ENCODE measurements at places on chromosomes 11 and 22. TPM values are rescaled to one million over a fixed set of nuclear protein-coding genes. Genes with fewer than 3 reads are reported as not detected.

Gene LTO1
- 23.2 TPM for total RNA-seq

Gene KCNK4
- total RNA-seq: under 0.01 TPM

Gene SMTNL1
- total RNA-seq: not detected

Gene MRPL23
- 206 TPM for total RNA-seq

Gene MMP1
- total RNA-seq: not detected

Gene CYP2D6
- 0.27 TPM for total RNA-seq

Gene UCP3
- 2.4 TPM for total RNA-seq

Gene RAD9A
- total RNA-seq: 28.3 TPM

Gene APOL4
- total RNA-seq: 5.1 TPM

Gene LIF
- 0.54 TPM for total RNA-seq

Gene MSANTD2
- total RNA-seq: 4.0 TPM

Gene APOA4
- not detected for total RNA-seq

Gene SAA2
- not detected for total RNA-seq

Measured in hematopoietic multipotent progenitor cell (in vitro differentiated cells).